Inflammatory macrophage treated with lipopolysaccharide for 4 hours (primary cell): ENCODE measurements at places on chromosomes 11 and 22.

DNA sequence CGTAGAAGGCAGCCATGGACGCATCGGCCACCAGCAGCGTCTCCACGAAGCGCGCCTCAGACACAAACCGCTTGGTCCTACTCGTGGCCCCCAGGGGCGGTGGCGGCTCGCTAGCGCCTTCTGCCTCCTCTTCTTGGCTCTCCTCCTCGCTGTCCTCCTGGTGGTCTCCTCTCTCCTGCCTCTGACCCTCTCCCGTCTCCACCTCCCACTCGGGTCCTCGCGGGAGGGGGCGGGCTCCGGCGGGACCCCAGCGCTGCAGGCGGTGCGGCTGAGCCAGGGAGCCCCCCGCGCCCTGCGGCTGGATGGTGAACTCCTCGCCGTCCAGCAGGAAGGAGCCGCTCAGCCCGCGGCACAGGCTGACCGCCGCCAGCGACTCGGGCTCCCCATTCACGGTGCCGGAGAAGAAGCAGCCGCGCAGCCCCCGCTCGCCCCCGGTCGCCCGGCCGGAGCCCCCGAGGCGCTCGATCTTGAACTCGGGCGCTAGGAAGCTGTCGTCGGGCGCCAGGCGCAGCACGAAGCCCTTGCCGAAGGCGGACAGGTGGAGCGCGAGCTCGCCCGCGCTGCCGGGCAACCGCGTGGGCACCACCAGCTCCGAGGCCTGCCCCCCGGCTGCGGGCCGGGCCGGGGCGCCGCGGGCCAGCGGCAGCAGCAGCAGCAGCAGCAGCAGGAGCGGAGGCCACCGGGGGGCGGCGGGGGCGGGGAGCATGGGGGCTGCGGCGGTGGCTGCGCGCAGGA lies 661 bp downstream of the ADAMTS8 start:
- DNase-seq, result no peak

GRCh38 chr22:19360862-19361261 lies 69.3 kb upstream of the CLTCL1 start:
- DNase-seq, result no peak

- DNase-seq, result peak; percentile 47
These were observed 1.2 kb downstream of the DPAGT1 start for GRCh38 chr11:119100246-119100970.

DNA sequence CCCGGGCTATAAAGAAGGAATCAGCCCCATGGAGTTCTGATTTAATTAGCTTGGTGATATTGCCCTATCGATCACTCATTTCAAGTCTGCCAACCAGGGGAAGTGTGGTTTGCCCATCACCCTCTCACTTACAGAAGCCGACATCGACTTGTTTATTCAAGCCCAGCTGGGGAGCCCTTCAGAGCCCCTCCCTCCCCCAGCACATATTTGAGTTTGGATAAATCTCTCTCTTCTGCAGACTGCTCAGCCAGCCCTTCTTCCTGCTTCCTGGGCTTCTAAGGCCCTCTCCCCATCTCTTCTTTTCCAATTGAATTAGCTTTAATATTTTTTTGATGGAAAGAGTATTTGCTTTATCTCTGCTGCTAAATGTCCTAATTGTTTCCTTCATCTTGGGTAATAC lies 299.0 kb downstream of the MIAT start:
- no peak for DNase-seq

DNA sequence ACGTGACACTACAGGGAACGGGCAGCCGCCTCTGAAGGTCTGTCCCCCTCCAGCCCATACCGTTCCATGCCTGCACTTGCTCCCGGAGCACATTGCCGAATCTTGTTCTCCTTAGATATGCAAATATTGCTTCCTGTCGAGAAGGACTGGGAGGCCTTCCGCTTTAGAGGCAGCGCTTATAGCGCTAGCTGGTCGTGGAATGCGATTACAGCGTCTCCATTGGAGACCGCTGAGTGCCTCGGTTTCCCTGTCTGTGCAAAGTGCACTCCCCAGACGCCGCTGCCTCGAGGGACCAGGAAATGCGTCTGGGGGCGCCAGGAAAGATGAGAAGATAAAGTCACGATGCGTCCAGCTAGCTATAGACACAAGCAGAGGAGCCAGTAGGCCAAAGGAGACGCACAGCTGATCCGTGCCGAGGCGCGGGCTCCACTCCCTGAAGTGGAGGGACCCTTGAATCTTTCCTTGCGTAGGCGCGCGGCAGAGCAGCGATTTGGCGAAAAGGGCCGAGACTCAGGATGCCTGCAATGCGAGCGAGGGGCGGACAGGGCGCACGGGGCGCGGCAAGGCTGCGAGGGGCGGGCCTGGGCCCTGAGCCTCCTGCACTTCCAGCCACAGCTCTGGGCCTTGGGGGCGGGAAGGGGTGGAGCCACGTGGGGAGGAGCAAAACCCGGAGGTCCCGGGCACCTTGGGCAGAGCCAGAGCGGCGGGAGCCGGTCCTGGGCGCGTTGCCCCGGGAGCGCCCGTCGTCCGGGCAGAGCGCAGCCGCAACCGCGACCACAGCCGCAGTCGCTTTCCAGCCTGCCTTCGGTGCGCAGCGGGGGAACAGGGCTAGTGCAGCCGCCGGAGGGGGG lies at the start of gene RASSF10:
TSS of gene RASSF10 (plus strand) at position 692 of the 851 bp plus-strand sequence. CDS start 261 bp downstream, outside the sequence.
- no peak for DNase-seq

- no peak for DNase-seq
These were observed 138.9 kb downstream of the NELL1 start for GRCh38 chr11:20808328-20808727.

GRCh38 chr11:18853086-18853720 lies 61.6 kb upstream of the PTPN5 start:
- no peak for DNase-seq

DNA sequence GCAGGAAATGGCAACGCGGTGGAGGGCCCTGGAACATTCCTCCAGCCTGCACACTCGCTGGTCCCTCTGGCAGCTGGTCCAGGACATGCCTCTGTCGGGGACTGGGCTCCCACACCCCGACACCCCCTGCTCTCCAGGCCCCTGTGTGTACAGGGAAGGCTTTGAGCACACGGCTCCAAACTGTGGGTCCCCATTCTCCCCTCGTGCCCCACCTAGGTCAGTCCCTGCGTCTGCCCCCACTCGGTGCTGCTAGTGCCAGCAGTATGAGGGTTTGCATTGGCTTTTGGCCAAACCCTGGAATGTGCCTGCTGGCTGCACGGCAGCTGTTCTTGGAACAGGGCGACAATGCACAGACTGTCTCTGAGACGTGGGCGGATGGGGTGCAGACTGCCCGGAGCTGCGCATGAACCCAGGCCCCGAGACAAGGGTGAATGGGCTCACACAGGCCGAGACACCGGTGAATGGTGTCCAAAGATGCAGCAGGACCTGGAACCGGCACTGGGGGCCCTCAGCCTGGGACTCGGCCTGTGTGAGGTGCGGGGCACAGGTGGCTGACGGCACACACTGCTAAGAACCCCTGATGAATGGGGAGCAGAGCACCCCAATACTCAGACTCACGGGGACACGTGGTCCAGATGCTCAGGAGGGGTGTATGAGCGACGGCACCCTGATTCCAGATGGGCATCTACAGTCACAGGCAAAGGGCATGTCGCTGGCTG lies 7.5 kb upstream of the SYT8 start:
- no peak for DNase-seq

DNA sequence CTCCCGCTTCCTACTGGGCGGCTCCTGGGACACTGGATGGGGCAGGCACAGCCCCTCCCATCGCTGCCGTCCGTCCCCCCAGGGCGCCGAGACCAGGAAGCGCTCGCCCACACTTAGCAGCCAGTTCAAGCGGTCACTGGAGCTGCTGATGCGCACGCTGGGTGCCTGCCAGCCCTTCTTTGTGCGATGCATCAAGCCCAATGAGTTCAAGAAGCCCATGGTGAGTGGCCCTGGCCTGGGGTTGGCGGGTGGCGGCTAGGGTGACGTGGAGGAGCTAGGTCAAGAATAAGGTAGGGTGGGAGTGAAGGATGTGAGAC lies 44.6 kb downstream of the MYO7A start:
- no peak for DNase-seq

DNA sequence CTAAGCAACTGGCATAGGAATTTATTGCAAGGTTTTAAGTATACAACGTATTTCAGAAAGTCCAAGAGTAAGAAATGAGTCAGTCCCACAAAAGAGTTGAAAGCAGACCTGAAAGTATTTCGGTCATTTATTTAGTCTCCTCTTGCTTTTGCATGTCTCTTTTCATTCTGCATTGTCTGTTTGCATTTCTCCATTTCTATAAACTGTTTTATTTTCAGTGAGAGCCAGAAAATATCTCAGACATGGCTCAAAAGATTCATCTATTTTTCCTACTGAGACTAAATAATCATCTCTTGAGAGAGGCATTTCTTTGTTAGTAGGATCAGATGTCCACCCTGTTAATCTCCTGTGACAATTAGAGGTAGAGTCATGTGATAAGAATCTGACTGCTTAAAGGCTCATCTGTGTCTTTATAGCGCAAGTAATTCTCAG lies 219.1 kb upstream of the CCDC179 start:
- no peak for DNase-seq

DNA sequence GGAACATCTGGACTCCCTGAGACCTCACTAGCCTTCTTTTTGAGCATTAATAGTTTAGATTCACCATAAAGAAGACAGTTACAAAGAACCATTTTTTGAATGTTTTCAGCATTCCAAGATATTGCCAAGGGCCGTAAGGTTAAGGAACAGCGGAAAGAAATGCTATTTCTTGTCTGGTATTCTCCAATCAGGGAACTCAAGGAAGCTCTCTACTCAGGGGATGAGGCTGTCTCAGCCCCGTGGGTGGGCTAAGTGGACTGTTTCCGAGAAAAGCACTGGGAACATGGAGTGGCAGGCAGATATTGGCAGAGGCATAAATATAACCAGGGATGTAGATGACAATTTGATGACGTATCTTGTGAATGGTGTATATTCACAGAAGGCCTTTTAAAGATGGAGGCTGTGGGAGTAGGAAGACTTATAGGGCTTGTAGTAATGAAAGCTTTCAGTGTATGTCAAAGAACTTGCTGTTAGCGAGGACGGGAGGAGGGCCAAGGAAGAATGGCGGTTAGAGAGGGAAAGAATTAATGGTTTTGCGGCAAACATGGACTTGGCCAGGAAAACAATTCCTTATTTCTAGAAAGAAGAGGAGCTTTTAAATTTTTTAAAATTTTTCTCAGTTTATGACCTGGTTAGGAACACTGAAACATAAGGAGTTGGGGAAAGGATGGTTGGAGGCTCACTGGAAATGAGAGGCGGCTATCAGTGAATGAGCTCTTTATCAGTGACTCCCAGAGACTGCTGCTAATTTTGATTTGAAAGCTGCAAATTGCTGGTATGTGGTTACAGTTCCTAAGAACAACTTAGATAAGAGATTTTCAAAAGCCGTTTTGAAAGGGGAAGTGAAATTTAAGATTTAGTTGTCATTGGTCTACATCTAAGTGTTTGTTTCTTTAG lies 64.6 kb downstream of the ST3GAL4 start:
- DNase-seq, result peak; percentile 56

- DNase-seq, result no peak
These were observed 349.9 kb downstream of the CNTN5 start for GRCh38 chr11:99370549-99371216.

DNA sequence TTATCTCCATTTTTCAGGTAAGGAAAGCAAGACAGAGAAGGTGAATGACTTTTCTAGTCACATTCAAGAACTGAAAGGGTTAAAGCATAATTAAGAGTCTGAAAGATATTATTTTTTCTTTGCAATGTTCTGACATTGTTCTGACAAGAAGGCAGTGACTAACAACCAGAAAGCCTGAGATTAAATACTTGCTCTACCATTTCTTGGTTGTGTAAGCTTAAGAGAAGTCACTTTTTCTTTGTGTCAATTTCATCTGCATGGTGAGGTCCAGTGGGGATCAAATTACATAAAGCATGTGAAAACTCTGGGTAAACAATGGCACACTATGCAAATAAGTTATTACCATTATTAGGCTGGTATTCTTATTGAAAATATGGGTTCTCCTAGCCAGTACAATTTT lies 73.7 kb downstream of the PHF21A start:
- no peak for DNase-seq

- DNase-seq, result peak; percentile 49
These were observed 3.9 kb downstream of the RHOG start for GRCh38 chr11:3836903-3837302.

- DNase-seq, result no peak
These were observed 7.5 kb downstream of the SGSM3 start for GRCh38 chr22:40377931-40378330.

GRCh38 chr22:22955276-22955798 lies 67.7 kb downstream of the IGLL5 start:
- no peak for DNase-seq

DNA sequence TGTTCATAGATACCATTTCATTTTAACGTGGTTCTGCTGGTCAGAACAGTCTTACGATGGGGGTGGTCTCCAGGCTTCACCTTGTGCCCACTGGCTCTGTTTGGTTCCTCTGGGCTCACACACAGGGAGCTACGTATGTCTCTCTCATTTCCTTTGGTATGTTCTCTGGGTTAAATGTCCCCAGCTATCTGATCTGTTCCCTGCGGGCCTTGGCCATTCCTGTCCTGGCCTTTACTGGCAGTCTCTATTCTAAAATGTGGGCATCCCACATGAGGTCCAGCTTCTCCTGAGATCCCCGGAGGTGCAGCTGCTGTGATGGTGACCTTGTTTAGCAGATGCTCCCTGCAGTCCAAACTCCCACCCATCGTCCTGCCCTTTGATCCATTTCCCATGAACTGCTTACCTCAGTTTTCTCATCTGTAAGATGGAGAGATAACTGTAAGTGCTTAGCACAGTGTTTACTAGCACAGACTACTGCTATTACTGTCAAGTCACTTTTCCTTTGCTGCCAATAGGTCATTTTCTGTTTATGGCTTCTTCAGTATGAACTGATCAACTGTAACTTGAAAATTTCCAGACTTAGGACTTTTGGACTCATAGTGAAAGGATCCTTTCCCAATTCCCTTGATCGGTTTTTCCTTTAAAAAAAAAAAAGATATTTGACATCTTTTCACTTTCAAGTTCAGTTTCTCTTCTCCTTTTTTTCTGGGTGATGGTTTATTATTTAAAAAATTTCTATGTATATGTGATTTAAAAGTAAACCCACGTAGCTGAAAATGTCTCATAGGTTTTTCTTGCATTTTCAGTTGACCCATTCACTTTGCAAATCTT lies 92.9 kb downstream of the PTPRJ start:
- peak; percentile 83 for DNase-seq

- peak; percentile 54 for DNase-seq
These were observed 1.7 kb upstream of the TXNRD2 start for GRCh38 chr22:19943082-19944026.
